ENCODE measurements at places on chromosomes 16 and 17.
A peak's percentile ranks its signal among the peaks of the same experiment; 100 is the strongest.

DNA sequence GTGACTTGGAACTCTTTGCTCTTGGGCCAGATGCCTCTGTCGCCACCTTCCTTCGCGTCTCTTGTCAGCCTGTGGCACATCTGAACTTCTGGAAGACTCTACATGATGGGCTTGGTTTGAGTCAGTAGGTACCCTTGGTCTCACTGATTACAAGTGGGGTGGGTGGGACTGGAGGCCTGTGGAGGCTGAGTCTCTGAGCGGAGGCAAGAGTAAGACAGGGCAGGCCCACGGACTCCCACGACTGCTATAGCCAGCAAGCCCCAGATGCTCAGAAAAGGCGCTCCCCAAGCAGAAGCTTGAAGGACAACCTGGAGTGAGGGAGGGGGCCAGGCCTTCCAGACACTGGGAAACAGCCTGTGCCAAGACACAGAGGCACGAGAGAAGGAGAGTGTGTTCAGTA is 145.7 kb downstream of the SNX29 start:
- no peak for DNase-seq

- no peak for DNase-seq
Measured at GRCh38 chr17:15780188-15780587, 48.1 kb downstream of the TBC1D26 start.

DNA sequence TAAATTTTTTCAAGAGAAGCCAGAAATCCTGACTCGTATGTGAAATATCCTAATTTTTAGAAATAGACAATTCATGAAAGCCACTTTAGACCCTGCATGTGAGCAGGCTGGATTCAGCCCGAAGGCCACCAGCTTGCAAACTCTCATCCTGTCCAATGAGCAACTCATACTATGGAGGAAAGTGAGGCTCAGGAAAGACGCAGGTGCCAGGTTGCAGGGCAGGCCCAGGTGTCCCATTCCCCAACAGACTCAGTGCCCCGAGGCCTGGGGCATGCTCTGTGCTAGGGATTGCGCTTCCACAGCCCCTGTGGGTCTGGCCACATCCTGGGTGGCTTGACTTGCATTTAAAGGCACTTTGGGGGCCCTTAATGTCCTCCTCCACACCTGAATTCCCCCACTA is 16.7 kb upstream of the RASD1 start:
- no peak for DNase-seq

DNA sequence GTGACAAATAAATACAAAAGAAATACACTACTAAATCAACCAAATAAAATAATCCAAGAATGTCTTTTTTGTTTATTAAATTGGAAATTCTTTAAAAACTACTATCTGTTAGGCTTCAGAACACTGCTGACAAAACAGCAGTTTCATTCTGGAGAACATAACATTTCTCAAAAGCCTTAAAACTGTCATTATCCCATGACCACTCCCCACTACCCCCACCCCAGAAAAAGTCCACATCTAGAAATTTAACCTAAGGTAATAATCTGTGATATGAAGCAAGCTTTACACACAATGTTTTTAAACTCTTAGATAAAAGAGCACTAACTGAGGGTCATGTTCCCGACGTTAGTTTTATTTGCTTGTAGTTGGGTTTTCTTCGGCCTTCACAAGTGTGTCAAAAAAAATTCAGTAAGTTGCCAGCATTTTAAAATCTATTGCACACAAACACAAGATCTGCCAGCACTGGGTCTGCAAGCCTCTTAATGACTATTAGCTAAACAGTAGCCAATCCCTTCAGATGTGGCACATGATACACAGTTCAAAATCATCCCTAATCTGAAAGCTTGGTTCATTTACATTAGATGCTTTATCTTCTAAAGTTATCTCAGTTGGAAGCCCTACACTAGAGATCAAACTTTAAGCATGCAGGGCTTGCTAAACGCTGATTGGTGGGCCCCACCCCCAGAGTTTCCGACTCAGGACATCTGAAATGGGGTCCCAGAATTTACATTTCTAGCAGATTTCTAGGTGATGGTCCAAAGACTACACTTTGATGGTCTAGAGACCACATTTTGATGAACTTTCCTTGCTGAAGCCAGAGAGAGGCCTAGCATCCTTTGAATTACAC is 75.2 kb downstream of the KANSL1 start:
- DNase-seq: no peak

DNA sequence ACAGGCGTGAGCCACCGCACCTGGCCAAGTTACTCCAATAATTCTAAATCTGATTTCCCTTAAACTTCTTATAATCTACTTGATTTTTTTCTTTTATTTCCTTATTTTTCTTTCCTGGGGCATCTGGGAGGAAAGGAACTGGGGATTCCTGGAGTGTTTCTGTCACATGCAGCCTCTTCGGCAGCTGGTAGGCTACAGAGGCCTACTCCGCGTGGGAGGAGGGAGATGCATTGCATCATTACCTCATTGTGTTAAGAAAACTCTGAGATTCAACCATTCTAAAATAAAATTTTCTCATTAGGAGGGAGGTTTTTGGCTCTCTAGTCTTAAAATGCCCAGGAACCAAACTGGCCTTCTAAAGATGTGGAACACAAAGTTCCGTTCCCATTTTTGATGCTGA is 64.0 kb downstream of the SOX9 start:
- no peak for DNase-seq

DNA sequence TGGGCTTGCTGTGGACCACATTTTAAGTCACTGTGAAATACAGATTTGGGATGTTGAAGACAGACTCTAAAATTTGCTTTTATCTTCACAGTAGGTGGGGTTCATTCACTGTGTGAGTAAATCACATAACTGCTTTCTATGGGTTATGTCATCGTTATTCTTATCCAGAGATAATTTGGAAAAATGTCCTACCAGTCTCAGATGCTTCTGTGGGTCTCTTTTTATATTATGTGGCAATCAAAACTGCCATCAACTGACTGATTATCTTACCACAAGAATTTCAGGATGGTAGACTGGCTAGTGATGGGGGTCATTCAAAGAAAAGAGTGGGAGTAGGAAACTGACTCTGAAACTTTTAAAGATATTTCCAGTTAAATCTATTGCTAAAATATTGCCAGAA is 3.1 kb downstream of the HSBP1 start:
- no peak for DNase-seq

- DNase-seq: peak; percentile 77
Measured at GRCh38 chr16:87945351-87946042, 5.7 kb upstream of the BANP start.

DNA sequence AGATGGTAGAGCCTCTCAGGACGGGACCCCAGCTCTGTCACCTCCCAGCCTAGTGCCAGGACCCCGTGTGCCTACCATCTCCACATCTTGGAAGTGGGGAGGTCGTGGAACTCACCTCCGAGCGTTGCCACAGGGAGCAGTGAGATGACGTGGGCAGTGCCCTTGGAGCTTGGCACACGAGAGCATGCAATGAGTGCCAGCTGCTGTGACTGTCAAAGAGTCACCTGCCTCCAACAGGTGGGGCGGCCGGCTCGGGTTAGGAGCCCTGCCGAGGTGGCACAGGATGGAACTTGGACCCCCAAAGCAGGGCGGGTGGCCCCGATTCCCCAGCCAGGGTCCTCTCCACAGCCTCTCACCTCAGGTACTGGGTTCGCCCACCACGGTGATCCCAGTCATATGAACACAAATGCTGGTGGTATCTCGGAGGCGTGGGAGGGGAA is 5.5 kb downstream of the VPS4A start:
- DNase-seq: no peak

DNA sequence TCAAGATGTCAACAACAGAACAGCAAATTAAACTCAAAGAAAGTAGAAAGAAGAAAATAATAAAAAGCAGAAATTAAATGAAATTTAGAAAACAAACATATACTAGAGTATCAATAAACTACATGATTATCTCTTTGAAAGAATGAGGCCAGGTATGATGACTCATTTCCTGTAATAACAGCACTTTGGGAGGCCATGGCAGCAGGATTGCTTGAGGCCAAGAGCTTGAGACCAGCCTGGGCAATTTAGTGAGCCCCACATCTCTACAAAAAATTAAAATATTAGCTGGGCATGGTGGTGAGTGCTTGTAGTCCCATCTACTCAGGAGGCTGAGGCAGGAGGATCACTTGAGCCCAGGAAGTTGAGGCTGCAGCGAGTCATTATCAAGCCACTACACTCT is 232.5 kb downstream of the RAB11FIP4 start:
- DNase-seq: no peak

GRCh38 chr16:16045296-16045695 is 95.9 kb downstream of the ABCC1 start:
- no peak for DNase-seq

DNA sequence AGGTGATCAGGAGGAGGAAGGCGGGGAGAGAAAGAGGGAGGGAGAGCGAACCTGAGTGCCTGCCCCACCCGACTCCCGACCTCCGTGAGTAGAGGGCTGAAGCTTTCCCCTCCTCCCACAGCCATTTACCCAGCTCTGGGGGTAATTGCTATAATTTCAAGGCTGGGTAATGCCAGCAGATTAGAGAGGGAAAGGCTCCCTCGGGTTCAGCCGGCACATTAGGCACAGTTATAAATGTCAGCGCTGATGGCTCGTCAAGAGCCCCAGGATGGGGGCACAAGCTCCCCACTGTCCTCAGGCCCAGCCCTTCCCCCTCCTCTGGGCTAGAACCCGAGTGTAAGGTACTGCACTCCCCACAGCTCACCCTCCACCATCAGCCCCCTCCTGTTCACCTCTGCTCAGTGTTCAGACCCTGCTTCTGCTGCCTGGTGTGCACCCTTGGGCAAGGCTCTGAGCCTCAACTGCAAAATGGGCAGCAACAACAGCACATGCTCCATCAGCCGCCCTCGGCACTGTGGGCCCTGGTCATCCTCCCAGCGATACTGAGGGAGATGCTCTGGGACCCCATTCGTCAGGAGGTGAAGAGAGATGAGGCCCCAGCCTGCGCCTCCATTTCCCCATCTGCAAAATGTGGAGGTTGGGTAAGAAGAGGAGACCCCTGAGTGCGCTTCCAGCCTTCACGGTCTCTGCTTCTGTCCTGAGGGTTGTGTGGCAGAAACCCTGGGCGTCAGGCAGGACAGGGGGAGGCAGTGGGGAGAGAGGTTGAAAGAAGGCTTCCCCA is 77.2 kb downstream of the NT5M start:
- no peak for DNase-seq

DNA sequence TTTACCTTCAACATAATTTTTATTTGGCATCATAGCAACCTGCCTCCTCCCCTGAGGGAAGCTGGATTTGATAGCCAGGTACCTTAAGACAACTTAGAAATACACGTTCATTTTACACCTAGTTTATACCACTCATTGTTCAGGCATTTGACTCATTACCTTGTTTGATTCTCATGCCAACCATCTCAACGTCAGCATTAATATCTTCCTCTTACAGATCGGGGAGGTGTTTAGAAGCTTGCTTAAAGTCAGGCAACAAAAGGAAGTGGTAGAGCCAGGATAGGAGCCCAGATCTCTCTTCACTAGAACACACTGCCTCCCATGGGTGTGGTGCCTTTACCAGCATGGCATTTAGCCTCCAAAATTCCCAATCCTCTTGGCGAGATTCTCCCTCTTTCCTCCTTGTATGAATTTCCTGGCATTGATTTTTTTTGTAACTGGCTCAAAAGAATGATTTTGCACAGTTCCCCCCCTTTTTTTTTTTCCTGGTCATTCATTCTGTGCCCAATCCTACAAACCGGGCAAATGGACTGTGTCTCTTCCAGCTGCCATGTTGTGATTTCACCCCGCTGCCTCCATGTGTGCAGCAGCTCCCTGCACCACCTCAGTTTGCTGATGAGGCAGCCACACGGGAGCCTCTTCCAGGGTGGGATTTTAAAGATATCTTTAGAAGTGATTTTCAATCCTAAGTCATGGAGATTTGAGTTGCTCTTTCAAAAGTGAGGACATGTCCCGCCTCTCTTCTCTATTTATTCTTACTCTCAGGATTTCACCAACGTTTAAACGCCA is 383.6 kb downstream of the UTP18 start:
- no peak for DNase-seq

- no peak for DNase-seq
Measured at GRCh38 chr17:55040611-55041010, 72.0 kb downstream of the STXBP4 start.

GRCh38 chr17:61617330-61617729 is 26.3 kb upstream of the NACA2 start:
- no peak for DNase-seq

DNA sequence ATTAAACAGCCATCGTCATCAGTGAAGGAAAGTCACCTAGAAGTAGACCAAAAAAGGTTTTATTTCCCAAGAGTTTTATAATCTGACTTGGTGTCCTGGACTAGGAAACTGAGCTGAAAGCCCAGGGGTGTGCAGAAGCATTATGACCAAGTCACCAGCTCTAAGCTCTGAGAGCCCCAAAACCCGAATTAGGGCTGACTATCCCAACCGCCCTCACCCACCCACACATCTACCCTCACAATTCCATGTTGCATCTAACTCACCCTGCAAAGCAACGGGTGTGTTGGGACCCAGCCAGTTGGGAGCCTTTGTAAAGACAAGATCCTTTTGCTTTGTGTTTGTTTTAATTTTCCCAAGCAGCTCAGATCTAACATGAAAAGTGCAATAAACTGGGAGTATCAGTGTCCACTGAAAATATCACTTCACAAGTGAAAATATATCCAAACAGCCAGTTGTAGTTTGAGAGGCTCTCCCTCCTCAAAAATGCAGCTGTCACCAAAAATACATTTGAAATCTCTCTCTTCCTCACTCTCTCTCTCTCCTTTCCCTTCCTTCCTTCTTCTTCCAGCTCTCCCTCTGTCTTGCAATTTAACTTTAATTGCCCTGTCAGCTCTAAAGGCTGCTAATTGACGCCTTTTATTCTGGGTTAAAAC is 16.2 kb upstream of the NOG start:
- no peak for DNase-seq

- no peak for DNase-seq
Measured at GRCh38 chr16:69373019-69373418, 12.8 kb downstream of the TERF2 start.

- DNase-seq: no peak
Measured at GRCh38 chr16:66212428-66212827, 154.1 kb upstream of the CDH5 start.

GRCh38 chr17:40608061-40608581 is 39.5 kb downstream of the SMARCE1 start:
- no peak for DNase-seq

GRCh38 chr16:13335879-13336278 is 434.5 kb downstream of the SHISA9 start:
- DNase-seq: peak; percentile 59

- DNase-seq: no peak
Measured at GRCh38 chr17:6996256-6997011, 585 bp downstream of the ALOX12 start.

GRCh38 chr17:82974136-82974952 is 105.1 kb upstream of the METRNL start:
- DNase-seq: no peak

GRCh38 chr16:28504707-28505404 is 1.8 kb downstream of the IL27 start:
- DNase-seq: peak; percentile 5

GRCh38 chr16:71746442-71747046 is 22.0 kb upstream of the PHLPP2 start:
- DNase-seq: peak; percentile 21

GRCh38 chr17:58097384-58098088 is 14.3 kb downstream of the DYNLL2 start:
- no peak for DNase-seq

Data from NCI-H2171 (cell line).